ENCODE measurements at places on chromosomes 12 and 14.

- DNase-seq: no peak
Observed at GRCh38 chr14:89000007-89000942, 175.8 kb downstream of the TTC8 start.

DNA sequence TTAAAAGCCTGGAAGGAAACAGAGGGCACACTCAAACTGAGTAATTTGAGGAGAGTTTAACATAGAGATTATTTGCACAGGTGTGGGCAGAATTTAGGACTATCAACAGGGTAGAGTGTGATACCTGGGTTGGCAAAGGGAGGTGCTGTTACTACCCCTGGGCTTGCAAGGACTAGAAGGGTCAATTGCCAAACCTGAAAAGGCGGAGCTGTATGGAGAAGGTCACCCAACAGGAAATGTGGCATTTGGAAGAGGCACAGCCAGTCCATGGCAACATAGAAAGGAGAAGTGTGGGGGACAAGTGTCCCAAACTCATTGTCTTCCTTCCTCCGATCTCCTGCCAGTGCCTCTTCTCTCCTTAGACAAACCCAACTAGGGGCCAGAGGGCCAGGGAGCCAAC lies 21.6 kb upstream of the MED13L start:
- DNase-seq: no peak

- DNase-seq: no peak
Observed at GRCh38 chr12:5027046-5027821, 16.4 kb upstream of the KCNA5 start.

DNA sequence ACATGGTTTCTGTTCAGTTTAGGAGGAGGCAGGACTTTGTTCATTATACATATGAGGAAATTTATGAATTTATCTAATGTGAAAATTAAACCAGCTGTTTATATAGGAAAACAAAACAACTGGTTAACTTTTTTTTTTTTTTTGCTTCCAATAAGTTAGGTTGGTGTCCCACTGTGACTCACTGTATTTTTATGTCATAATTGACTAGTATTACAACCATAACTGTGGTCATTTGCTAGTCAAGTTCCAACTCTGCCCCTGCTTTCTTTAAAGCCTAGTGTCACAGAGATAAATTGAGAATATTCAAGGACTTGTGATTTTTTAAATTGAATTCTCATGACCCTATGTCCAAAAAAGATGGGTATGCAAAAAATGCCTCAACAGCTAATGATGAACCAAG lies 227.7 kb downstream of the BCAT1 start:
- DNase-seq: no peak

- no peak for DNase-seq
Observed at GRCh38 chr12:50750366-50750765, 13.5 kb upstream of the ATF1 start.

- no peak for DNase-seq
Observed at GRCh38 chr12:49646331-49646830, 23.0 kb downstream of the PRPF40B start.

DNA sequence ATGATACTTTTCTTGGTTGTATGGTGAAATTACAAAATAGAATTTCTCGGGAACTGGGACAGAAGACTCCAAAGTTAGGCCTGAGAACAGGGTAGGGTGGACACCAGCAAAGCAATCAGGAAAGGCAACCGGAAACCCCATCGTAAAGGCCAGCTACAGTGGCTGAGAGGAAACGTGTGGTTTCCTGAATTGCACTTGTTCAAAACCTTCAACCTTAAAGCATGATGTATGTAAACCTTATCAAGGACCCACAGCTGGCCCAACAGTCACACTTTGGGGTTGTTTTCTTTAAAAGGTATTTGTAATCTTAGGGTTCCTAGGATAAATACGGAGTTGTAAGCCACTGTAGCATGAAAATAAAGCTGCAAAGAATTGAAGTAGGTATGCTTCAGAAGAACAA lies 2.2 kb upstream of the PTGDR start:
- DNase-seq: no peak

DNA sequence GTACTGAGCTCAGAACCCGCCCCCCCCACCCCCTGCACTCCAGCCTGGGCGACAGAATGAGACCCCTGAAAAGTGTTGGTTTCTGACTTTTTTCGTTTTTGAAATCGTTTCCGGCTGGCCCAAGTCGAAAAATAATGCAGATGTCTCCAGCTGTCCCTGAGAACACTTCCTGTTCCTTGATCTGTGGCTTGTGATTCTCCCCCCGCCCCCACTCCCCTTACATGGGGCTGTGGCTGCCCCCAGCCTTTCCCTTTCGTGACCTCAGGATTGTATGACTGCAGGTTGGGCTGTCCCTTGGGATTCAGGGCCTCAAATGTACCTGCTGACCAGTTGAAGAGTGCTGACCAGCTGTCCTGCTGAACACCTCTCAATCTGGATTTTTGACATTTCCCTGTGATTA lies 34.1 kb downstream of the NOC4L start:
- DNase-seq: no peak

GRCh38 chr14:43165651-43166050 lies 1341.4 kb downstream of the FSCB start:
- DNase-seq: no peak

DNA sequence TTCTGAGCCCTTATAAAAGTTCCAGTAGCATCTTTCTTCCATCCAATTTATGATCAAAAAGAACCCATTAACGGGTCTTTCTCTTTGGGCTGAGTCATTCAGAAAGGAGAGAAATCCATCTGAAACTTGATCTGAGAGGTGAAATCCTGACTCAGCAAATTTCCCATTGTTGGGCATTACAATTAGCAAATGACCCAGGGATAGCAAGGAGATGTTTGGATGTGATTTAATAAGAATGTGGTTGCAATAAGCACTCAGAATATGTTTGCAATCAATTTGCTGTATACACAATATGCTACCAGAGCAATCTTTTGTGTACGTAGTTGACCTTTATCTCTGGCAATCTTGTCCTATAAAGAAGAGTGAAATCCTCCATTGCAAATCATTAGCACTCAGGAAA lies 122.7 kb downstream of the CCDC60 start:
- no peak for DNase-seq

DNA sequence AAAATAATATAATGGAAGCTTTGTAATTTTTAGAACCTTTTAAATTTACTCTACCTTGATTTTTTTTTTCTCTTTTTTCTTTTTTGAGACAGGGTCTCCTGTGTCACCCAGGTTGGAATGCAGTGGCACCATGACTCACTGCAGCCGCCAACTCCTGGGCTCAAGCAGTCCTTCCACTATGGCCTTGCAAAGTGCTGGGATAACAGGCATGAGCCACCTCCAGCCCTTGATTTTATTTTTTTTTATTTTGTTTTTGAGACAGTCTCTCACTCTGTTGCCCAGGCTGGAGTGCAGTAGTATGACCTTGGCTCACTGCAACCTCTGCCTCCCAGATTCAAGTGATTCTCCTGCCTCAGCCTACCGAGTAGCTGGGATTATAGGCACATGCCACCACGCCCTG lies 65.3 kb upstream of the TRAF3 start:
- DNase-seq: no peak

DNA sequence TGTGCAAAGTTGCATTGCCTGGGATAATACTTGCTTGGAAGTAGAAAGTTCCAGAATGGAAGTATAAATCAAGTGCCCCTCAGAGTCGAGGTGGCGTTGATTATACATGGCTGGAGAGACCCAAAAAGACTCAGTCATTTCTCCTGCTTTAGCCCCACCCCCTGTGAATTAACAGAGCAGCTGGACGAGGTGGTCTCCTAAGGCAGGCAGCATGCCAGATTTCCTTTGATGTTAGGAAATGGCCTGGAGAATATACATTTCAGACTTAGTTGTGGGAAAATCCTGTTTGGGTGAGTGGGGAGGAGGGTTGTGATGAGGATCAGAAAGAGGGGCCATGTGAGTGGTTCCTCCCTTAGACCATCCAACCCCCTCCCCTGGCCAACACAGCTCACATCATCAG lies 406.1 kb upstream of the TMPO start:
- no peak for DNase-seq

DNA sequence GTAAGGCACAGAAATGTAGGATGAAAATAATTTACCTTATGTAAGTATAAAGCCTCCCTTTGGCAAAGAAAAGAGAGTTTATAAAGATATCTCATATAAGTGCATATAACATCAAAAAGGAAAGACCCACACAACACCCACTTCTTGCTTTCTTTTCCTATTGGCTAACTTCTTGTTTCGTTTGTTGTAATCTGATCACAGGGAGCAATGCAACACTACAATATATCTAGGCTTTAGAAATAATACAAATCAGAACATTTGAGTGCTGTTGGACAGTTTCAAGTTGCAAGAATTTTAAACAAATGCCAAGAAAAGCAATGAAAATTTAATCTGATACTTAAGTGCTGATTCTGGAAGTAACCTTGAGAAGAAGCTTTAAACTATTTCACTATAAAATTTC lies 1.3 kb downstream of the FGD6 start:
- no peak for DNase-seq

DNA sequence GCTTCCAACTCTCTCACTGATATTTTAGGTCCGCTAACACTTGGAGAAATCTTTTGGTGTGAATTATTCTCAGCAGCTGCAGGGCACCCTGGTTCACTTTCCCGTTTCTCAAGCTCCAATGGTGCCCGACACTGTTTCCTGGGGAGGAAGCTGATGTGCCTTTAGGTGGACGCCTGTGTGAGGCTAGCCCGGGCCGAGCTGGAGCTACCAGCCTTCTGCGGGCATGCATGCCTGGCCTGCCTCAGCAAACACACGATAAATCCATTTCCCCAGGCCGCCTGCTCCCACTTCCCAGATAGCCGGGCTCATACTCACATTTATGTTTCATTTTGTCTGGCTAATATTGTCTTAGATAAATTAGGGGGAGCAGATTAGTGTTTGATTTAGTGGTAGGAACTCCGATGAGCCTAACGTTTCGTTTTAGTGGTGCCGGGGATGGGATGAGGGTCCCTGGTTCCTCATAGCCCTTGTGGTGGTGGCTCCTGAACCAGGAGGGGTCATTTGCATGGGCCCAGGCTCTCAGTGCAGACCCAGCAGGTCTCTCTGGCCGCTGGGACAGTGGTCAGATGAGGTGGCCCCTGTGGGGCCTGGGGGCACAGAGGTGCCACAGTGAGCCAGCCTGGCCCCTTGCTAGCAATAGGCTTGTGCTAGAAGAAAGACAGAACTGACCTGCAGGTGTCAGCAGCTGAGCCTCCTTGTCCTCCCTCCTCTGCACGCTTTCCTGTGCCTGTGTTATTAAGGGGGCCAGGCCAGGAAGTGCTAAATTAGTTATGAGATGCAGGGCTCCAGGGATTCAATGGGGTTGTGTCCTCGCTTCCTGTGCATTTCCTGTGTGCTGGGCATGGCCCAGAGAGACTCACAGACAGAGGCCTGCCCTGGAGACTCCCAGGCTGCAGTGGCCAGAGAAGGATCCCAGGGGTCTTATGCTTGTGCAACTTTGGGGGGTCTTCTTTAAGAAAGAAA lies 88.3 kb downstream of the KIF26A start:
- no peak for DNase-seq

DNA sequence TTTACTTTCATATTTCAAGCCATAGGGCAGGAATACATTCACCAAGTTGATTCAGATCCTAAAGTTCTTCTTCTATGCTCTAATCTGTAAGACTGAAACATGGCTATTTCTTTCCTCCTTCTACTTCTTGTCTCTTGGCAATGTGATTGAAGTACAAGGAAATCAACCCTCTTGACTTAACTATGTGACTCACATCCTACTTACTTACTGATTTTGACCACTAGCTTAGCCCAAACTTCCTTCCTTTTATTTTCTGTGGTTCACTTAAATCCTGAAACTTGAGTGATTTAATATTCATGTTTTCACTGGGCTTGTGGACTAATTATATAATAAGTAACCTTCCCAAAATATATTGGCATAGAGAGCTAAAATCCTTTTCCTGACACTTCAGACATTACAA lies 111.2 kb upstream of the NOVA1 start:
- no peak for DNase-seq

DNA sequence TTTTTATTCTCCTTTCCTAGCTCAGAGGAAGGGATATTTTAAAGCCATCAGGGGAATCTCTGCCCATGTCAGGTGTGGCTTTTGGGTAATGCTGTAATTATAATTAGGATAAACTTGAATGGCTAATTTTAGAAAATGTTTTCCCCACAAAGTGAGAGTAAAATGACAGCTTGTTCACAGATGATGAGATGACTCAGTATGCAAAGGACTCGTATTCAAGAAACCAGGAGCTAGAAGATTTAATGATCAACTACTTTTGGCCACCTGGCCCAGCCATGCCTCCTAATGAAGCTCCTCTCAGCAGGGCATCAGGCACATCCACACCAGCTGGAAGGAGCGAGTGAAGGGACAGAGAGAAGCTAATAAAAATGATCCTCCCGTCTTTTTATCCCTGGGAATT lies 29.0 kb upstream of the PLEKHG7 start:
- no peak for DNase-seq

- DNase-seq: peak; percentile 69
Observed at GRCh38 chr14:75249251-75249957, 29.2 kb upstream of the FOS start.

GRCh38 chr12:20445687-20446086 lies 77.3 kb downstream of the PDE3A start:
- no peak for DNase-seq

GRCh38 chr14:91322623-91323022 lies 78.1 kb upstream of the GPR68 start:
- no peak for DNase-seq

DNA sequence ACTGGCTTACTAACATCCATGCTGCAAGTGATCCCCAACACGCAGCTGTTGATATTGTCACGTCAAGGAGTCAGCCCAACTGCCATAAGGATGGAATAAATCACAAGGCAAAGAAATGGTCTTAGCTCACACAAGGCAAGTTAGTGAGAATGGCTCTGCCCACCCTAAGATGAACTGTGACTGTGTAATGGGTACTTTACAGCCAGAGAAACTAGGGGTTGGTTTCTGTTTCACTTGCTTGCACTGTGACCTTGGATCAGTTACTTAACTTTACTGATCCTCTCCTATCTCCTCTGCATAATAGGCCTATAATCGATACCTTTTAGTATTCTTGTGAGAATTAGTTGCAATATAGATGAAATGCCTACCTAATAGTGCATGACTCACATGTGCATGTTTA lies 52.2 kb upstream of the ANO2 start:
- DNase-seq: no peak

- DNase-seq: no peak
Observed at GRCh38 chr12:46617167-46617566, 208.6 kb downstream of the SLC38A4 start.

- DNase-seq: no peak
Observed at GRCh38 chr12:2589381-2589780, 205.4 kb upstream of the FKBP4 start.

DNA sequence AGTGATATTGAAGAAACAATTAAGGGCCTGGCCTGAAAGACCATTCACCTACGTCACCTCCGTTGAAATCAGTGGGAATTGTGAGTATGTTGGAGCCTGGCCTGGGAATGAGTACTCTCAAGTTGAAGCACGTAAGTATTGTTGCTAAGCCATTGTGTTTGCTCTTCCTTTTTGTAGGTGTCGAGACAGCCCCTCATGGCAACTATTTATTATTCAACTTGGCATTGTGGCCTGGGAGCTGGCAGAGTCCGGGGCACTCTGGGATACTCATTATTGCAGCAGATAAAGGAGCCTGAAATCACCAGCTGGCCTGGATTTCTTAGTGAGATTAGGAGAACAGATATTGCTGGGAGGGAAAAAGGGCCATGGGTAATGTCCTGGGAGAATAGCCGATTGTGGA lies 147.4 kb downstream of the C12orf75 start:
- DNase-seq: no peak

Measured in activated T-helper 9 cell treated with anti-CD3 and anti-CD28 coated beads, Interleukin-2, amount 50 U/mL, for 16 hours (primary cell).